NCI-H1092 (cell line): ENCODE measurements at places on chromosomes 16 and 17.

- DNase-seq = no peak
Observed at GRCh38 chr17:57113656-57114055, 28.6 kb downstream of the AKAP1 start.

GRCh38 chr16:11128211-11129141 is 127.5 kb downstream of the SOCS1 start:
- DNase-seq = no peak

DNA sequence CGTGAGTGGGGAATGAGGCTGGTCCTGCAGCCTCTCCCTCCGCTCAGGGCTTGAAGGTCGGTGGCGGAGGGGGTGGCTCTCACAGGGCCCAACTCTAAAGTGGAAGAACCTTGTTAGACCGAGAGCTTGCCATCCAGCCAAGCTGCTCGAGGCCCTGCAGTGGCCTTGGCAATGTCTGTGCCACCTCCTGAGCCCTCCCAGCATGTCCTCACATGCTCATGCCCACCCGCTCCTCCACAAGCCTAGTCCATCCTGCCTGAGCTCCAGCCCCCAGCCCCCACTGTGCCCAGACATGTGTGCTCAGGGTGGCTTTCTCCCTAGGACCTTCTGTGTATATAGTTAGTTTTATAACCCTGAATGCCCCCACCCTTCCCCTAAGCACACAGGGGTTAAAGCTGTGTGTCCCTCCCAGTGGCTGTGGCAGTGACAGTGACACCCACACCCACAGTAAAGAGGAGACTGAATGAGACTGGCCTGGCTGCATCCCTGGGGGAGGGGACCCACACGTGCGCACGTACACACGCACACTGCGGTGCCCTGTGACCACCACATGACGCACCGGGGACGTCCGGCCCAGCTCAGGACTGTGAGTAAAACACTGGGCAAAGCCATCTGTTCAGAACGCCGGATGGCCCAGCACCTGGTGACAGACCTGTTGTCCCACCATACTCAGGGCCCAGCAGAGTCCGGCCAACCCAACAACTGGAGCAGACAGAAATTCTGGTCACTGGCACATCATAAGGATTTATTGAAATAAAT is 15.6 kb downstream of the PDK2 start:
- no peak for DNase-seq

DNA sequence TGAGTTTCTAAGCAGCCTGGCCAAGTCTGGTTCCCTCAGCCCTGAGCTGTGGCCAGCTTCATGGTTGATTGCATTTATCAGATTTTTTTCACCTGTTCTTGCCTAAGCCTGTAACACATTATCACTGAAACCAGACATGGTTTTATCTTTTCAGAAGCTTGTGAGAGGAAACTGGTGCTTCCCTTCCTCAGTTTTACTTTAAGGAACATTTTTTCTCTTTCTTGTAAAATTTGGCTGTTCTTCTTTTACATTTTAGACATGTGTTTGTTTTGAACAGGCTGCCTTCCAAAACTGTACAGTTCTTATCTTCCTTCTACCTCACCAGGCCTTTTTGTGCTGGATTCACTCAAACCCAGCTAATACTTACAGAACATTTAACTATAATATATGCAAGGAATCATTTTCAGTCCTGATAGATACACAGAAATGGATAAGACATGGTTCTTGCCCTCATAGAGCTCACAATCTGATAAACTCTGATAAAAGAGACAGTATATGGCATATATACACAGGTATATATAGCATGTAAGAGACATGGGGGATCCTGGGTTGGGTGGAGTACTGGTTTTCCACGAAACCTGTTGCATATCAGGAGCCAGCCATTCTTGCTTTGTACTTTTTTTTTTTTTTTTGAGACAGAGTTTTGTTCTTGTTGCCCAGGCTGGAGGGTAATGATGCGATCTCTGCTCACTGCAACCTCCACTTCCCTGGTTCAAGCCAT is 44.5 kb downstream of the ZNRF1 start:
- peak; percentile 15 for DNase-seq

DNA sequence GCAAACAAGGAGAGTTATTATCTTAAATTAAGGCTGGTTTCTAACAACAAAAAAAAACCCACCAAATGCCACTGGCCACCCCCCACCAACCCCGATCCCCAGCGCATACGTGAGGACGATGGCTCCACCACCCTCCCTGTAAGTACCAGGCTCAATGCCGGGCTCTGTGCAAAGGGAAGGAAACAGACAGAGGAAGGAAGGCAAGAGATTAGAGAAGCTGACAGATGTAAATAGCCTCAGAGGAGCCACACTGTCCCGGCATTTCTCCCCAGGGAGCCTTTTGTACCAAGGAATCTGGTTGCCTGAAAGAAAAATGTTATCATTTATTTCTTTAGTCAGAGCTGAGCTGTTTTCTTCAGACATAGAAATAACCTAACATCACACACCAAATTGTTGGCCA is 13.1 kb downstream of the SOST start:
- no peak for DNase-seq

GRCh38 chr16:55732496-55732895 is 76.7 kb downstream of the SLC6A2 start:
- no peak for DNase-seq

GRCh38 chr16:54282928-54283724 is 3.5 kb downstream of the IRX3 start:
- no peak for DNase-seq

DNA sequence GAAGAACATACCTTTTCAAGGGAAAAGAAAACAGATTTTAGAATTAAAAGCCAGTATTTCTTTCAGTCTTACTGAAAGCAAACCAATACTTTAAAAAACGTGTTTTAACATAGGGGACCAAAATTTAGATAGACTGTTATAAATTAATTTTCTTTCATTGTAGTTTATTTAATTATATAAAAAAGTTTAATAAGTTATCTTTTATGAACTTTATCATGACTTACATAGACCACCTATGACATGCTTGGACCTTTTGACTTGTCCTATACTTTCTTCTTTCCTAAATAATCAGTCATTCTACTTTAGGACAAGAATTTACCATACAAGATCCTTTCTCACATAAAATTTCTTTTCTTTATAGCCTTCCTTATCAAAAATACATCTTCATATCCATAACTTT is 102.0 kb upstream of the HAS3 start:
- DNase-seq = no peak

- peak; percentile 38 for DNase-seq
Observed at GRCh38 chr17:29176558-29177351, 3.4 kb downstream of the MYO18A start.

GRCh38 chr17:8836821-8837562 is 30.5 kb downstream of the PIK3R6 start:
- DNase-seq = no peak

- DNase-seq = no peak
Observed at GRCh38 chr17:40536295-40537171, 28.7 kb downstream of the CCR7 start.

DNA sequence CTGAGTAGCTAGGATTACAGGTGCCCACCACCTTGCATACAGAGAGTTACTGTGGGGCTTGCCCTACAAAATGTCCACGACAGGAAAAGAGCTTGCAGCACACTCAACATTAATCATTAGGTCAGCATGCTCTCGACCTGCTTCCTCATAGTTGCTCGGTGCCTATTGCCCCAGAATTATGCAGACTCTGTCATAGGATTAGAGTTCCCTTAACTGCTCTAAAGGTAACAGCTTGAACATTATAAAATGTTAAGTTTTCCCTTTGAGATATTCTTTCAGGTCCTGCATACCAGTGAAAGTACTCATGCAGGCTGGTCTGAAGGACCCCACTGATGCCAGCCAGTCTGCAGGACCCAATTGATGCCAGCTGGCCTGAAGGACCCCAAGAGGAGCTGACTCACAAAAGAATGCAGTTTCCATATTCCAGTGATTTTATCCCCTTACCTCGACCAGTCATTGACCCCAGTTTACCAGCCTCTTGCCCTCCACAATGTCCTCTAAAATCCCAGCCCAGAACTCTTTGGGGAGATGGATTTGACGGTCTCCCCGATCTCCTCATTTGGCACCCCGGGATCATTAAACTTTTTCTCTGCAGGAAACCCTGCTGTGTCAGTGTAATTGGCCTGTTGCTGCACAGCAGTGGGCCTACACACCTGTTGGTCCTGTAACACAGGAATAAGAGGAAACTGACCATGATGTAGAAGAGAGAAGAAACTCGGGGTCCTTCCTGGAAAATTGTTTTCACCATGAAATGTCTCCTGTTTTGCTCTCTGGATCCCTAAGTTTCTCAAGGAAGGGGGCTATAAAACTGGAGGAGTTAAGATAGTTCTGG is 10.6 kb downstream of the ICAM2 start:
- DNase-seq = no peak

GRCh38 chr17:32960815-32961214 is 30.8 kb upstream of the SPACA3 start:
- DNase-seq = no peak

GRCh38 chr17:9004132-9004960 is 17.0 kb upstream of the NTN1 start:
- DNase-seq = no peak

GRCh38 chr16:54076006-54076504 is 210.5 kb downstream of the IRX3 start:
- DNase-seq = no peak

DNA sequence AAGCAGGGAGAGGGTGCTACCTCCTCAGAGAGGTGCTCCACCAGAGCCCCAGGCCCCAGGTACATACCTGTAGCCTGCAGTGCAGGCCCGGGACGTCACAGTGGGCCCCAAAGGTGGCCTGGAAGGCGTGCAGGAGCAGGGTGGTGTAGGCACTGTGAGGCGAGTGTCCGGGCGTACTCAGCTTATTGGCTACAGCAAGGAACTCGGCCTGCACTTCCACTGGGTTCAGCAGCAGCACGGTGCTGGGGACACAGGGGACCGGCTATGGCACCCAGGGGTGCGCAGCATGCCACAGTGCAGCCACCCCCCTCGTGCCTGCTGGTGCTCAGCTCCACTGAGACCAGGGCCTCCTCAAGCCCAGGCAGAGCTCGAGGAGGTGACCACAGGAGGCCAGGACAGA is 23.2 kb upstream of the PIK3R6 start:
- no peak for DNase-seq

DNA sequence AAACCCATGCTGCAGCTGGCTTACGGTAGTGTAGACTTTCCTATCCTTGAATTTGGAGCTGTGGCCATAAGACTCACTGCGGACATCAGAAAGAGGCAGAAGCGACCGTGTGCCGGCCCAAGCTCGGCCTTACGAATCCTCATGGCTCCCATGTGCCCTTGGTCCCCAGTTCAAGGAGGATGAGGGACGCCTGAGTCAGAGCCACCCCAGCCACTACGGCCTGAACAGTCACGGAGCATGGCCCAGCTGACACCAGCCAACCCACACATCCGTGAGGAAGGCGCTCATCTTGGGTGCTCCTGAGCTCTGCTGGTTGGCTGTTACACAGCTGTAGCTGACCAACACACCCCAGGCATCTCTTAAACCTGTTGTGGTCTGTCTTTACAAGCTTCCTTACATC is 44.0 kb downstream of the ZCCHC14 start:
- DNase-seq = no peak

- DNase-seq = no peak
Observed at GRCh38 chr16:26993963-26994362, 72.8 kb upstream of the C16orf82 start.

DNA sequence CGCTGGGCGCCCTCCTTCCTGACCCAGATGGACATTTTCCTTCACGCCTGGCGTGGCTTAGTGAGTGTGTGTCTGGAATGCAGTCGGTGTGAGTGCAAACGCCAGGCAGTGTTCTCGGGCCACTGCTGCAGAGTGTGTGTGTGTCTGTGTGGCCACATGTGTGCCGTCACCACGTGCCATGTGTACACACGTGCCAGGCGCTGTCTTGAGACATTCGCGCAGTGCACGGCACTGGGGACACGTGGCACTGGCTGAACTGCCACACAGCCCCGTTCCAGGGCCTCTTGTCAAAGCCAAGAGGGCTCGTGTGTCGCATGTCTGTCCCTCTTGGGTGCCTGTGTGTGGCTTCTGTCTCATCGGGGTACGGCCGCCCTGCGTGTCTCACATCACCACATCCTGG is 28.8 kb downstream of the MAPK8IP3 start:
- no peak for DNase-seq

- DNase-seq = no peak
Observed at GRCh38 chr16:17843905-17844304, 373.1 kb upstream of the XYLT1 start.

GRCh38 chr17:8153525-8153956 is 1.3 kb upstream of the PER1 start:
- no peak for DNase-seq

DNA sequence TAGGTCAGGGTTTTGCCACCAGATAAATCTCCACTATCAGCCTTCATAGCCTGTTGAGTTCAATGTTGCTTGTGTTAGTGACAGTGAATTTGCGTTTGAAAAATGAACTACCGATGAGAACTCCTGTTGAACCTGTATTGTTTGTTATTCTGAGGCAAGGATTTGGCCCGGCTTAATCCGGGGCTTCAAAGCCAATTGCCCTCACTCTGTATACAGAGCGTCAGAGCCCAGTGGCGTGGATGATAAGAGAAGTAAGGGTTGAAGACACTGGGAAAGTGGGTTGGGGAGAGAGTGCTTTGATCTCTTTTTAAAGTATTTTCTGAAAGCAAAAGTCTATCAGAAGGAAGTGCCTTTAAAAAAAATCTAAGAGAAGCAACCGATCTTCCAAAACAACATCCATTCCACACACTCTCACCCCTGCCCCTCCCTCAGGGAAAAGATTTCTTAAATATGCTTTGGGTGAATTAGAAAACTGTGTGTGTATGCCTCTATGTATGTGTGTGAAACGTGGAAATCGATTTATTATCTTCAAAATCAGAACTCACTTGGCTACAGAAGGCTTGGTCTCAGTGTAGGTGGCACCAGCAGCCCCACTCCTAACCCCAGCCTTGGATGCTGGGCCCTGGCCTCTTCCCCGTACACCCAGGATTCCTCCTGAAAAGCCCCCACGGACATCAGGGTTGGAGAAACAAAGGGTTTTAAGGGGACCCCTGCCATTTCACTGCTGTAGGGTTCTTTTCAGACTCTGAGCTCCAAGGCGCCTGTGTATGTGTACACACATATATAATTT is 8.8 kb downstream of the TBX4 start:
- no peak for DNase-seq

DNA sequence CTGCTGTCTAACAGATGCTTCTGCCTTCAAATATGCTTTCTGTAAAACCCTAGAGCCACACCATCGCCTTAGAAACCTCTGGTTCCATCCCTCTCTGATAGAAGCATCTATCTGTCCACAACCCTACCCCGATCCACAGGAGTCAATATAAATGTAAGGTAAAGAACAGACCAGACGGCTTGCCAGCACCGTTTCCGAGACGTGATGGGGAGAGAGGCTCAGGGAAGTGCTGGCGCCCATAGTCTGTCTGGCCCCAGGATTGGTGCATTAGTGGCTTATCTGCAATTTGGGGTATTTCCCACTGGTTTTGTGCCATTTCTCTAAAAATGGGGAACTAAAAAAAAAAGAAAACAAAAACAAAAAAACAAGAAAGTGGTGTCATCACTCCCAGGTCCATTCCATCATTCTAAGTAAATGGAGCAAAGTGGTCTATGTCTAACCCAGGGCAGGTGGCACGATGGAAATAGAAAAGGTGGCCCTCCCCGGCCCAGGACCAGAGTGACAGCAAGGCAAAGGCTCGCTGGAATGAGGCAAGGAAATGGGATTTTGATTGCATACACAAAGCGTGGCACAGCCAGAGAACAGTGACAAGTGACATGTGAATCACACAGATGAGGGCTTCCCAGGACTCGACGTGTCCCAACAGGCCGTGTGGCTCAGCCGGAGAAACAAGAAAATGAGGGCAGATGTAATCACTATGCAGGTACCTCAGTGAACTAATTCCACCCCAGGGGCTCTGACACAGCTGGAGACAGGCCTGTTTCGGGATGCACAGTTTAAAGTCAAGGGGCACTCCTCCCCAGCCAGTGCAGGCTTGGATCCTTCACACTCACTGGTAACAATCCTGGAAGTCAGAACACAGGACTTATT is 125.6 kb downstream of the GAS7 start:
- DNase-seq = no peak
